CD4-positive, alpha-beta T cell treated with Interleukin-17A for 1 hour (primary cell): ENCODE measurements at places on chromosomes 5 and 9.

- DNase-seq = no peak
Measured at GRCh38 chr9:68872026-68872501, 141.8 kb downstream of the PRKACG start.

GRCh38 chr9:127319366-127320114, 55.0 kb downstream of the GARNL3 start:
- DNase-seq = no peak

DNA sequence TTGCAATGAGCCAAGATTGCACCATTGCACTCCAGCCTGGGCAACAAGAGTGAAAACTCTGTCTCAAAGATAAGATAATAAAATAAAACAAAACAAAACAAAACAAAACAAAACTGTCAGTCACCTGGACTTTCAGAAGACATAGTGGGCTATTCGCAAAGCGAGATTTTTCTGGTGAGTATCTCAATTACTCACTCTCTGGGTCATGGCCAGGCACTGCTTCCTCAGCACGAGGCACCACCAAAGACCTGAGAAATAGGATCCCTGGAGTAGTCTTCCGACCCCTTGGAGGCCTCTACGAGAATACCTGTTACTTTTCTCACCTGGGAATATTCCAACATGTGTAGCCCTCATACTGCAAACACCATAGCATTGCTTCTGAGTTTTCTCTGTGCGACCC, 201.7 kb upstream of the ZNF618 start:
- no peak for DNase-seq

GRCh38 chr9:70256123-70256551, 2.6 kb upstream of the SMC5 start:
- DNase-seq = no peak

DNA sequence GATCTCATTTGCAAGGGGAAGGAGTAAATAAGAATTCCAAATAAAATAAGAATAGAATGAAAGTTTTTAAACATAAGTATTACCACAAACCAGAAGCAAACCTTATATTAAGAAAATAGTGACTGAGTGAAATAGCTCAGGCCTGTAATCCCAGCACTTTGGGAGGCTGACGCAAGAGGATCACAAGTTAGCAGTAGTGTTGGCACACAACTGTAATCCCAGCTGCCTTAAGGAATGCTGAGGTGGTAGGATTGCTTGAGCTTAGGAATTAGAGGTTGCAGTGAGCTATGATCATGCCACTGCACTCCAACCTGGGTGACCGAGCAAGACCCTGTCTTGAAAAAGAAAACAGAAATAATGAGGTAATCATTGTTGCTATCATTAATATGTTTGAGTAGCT, 47.0 kb downstream of the APC start:
- no peak for DNase-seq

DNA sequence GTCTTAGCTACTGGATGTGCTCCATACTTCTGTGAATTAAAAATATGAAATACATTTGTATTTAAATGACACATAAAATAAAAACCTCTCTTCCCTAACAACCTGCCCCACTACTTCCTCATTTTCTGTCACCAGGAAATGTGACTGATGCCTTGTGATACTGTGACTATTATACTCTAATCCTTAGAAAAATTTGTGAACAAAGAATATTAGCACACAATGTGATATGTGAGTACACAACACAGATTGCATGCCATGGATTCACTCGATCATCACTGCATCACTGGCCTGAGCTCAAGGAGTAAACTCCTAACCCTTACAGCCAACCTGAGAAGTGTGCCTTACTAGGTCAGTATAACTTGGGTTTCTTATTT, 281.0 kb downstream of the EFNA5 start:
- peak; percentile 10 for DNase-seq

DNA sequence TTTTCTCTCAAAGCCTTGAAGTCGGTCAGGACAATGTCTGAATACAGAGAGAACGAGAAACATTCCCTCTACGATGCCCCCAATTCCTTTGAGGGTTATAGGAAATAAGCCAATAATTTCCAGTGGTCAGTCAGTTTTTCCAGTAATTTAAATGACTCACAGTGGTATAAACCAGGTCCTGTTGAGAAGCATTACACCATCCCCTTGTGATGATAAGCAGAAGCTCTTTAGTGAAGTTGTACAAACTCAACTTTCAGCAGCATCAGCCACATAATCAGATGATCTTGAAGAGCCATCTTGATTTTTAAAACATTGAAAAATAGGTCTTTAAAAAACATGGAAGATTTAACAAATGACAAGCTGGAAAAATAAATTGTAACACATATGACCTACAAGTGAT, 173.9 kb upstream of the ZNF462 start:
- DNase-seq = no peak

- DNase-seq = no peak
Measured at GRCh38 chr9:84450029-84450428, 109.5 kb upstream of the SLC28A3 start.
